ENCODE measurements at places on chromosomes 3 and 15.

DNA sequence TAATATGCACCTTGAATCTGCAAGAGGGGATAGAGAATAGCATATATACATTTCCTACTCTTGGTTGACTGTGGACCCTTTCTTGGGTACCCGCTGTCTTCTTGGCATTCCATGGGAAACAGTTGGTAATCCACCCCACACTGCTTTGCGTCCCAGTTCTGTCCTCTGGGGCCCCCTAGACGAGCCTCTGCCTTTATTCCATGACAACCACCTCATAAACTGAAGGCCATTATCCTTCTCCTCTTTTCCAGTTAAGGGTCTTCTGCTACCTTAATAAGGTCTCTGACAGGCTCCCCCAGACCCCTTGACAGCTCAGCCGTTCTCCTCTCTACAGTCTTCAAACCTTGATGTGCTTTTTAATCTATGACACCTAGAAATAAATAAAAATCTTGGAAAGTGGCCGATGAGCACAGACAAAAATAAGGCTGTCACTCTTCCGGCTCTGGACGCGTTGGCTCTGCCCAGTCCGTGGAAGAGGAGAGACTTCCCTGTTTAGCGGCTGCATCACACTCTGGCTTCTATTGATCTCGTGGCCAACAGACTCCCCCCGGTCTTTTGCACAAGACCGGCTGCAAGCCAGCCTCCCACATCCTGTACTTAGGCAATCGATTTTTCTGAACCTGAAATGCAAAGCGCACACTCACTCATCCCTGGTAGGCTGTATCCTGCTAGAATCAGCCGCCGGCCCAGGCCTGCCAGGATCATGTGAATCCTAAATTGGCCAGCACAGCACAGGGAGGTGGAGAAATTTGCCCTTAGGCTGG, 251.0 kb upstream of the TLE3 start:
- DNase-seq = no peak

GRCh38 chr3:72411126-72411525, 437.1 kb downstream of the SHQ1 start:
- DNase-seq = no peak

GRCh38 chr3:196835086-196835485, 32.6 kb upstream of the SENP5 start:
- DNase-seq = no peak

GRCh38 chr3:8413337-8413926, 88.2 kb upstream of the LMCD1 start:
- DNase-seq = no peak

DNA sequence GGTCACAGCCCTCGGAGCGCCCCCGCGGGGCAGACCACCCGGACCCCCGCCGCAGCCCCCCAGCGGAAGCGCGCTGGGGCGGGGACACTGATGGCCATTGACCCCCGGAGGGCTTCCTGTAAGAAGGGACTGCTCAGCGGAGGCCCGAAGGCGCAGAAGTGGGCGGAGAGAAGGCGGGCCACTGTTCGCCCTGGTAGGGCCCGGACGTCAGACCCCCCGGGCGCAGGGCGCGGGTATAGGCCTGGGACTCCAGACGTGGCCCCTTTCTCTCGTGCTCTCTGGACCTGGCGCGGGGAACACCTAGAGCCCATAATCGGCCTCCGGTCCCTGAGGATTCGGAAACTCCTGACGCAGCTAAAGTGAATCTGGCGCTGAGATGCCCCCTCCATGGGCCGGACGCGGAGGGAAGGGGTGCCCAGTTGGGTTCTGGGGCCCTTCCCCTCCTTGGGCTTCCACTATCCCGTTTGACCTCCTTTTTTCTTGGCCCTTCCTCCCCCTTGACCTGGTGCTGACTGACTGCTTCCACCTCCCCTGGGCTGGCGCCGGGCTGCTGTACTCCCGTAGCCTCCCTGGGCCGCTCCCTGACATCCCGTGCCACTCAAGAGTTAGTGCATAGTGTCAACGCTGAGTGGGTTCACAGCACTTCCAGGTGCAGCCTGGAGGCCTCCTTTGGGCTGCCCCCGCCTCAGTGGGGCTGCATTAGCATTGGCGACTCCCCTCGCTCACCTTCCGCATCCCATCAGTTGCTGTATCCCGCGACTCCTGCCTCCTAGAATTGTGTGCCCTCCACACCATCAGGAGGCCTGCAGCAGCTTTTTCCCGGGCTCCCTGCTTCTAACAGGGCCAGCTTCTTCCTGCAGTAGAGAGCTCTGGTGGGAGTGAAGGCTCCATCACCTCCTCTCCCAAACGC, 694 bp downstream of the ABTB1 start:
- peak; percentile 14 for DNase-seq

Measured in posterior cingulate gyrus (tissue), 11 donors.